ENCODE measurements at places on chromosomes 5 and 9.

- no peak for DNase-seq
Observed at GRCh38 chr9:79895232-79895631, 323.5 kb downstream of the TLE4 start.

DNA sequence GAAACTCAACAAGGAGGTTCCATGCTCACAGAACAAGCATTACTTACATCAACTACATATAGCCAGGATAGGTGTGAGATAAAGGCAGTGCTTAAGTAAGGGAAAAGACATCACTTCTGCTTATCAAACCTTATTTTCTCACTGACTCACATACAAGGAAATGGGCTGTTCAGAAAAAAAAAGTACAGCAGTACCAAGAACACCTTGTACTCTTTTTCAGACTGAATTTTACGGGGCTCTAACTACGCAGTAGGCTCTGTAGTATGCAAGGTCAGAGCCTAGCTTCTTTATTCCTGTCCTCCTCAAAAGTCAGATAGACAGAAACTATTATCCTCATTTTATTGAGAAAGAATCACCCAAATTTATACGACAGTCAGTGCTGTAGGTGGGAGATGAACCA is 5.8 kb downstream of the PSMB7 start:
- no peak for DNase-seq

DNA sequence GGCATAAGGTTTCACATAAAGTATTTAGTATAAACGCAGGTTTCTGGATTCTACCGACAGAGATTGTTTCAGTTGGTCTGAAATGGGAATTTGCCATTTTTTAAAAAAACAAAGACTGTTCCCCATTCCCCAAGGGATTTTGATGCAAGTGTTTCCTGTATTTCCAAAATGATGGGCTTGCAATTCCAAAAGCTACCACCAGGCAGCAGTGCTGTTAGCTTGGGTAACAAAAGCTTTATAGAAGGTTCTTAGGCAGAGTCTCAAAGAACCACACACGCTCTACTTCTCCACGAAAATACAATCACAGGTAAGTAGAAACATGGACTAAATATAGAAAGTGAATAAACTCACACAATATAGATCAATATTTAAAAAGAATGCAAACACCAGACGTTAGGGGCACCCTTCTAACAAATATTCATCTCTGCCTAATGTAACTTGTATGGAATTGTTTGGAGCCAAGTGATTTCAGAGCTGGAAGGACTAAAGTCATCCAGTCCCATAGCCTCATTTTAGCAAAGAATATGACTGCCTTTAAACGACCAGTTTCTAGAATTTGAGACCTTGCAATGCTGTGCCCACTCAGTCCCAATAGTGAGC is 154.3 kb downstream of the SPOCK1 start:
- no peak for DNase-seq

GRCh38 chr5:12392246-12392645 is 488.0 kb upstream of the CTNND2 start:
- DNase-seq, result no peak

GRCh38 chr5:87752362-87752761 is 339.6 kb upstream of the CCNH start:
- DNase-seq, result no peak

- no peak for DNase-seq
Observed at GRCh38 chr5:1415626-1416360, 29.4 kb downstream of the SLC6A3 start.

DNA sequence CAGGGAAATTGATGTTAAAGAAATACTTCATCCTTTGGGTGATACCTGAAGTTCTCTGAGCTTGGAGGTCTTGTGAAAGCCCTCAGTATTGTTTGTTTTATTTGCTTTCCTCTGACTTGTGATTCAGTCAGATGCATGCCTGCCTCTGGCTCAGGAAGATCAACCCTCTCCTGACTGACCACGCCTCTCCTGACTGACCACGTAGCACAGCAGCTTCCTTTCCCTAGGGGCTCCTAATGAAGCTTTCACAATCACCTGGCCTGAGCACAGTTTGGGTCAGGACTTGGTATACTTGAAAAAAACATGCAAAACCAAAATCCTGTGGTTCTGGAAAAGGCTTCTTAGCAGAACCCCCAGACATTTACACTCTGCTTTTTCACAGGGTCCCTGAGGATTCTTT is 3.8 kb downstream of the TGFBI start:
- DNase-seq, result no peak

GRCh38 chr5:149414405-149415065 is 35.4 kb upstream of the IL17B start:
- DNase-seq, result no peak

DNA sequence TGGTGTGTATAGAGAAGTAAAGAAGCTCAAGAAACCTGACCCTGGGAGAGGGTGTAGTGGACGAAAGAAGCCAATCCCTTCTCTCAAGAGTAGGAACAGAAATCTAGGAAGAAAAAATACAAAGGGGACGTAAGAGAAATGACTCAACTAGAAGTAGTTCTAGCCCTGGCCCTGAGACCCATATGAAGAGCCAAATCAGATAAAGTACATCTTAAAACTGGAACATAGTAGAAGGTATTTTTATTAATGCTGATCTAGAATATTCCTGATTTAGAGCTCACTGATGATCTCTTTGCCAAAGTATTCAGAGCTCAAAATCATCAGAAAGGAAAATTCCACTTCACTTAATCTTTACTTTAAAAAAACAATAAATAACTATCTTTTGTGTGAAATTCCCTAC is 184.8 kb downstream of the MLLT3 start:
- DNase-seq, result no peak

- no peak for DNase-seq
Observed at GRCh38 chr5:63164838-63165535, 586.4 kb downstream of the LRRC70 start.

DNA sequence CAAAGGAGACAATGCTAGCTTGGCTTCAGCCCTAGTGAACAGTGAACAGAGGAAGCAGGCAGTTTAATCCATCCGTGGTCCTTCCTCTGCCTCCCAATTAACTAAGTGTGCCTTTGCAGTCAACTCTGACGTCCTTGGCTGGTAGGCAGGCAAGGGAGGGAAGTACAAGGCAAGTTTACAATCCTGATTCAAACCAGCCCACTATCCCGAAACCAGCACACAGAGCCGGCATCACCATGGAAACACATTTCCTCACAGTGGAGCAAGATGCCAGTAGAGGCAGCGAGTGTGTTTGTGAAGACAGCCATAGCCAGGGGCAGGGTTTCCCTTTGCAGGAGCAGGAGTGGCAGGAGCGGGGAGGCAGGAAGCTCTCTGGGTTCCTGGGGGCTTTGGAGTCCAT is 73.9 kb downstream of the GOLPH3 start:
- no peak for DNase-seq

- DNase-seq, result no peak
Observed at GRCh38 chr9:132794730-132795380, 83.2 kb downstream of the AK8 start.

DNA sequence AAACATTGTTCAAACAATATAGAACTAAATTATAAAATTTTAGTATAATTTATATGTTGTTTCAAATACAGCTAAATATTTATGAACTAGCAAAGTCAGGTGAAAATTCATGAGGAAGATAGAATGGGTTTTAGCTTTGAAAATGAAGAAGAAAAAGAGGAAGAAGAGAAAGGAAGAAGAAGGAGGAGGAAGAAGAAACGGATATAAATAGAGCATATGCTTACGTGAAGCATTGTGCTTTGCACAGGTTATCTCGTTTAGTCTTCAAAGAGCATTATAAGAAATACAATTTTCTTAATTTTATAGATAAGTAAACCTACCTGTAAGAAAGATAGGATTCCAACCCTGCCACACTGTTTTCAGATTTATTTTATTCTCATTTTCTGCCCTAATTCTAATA is 620.6 kb upstream of the DAB2 start:
- no peak for DNase-seq

GRCh38 chr9:89617978-89618377 is 13.2 kb downstream of the GADD45G start:
- no peak for DNase-seq

GRCh38 chr5:36452424-36453006 is 150.8 kb upstream of the RANBP3L start:
- no peak for DNase-seq

All from stimulated activated CD4-positive, alpha-beta T cell treated with anti-CD3 and anti-CD28 coated beads, TNF-alpha, amount 100 ng/mL, for 1 hour (primary cell).